NCI-H1694 treated with DMSO at 0.1 percent for 48 hours (cell line): ENCODE measurements at places on chromosomes 3 and 15.

GRCh38 chr3:128549283-128550112 lies 56.5 kb upstream of the GATA2 start:
- DNase-seq = no peak

GRCh38 chr3:149648525-149648924 lies 9.3 kb downstream of the WWTR1 start:
- DNase-seq = no peak

- no peak for DNase-seq
These were observed 73.5 kb upstream of the DCP1A start for GRCh38 chr3:53420831-53421230.

GRCh38 chr3:44326019-44326418 lies 12.5 kb upstream of the TCAIM start:
- no peak for DNase-seq

- peak; percentile 74 for DNase-seq
These were observed 52.2 kb downstream of the TP53BP1 start for GRCh38 chr15:43440721-43441281.

- DNase-seq = no peak
These were observed 281.3 kb downstream of the CLSTN2 start for GRCh38 chr3:140216249-140216648.

DNA sequence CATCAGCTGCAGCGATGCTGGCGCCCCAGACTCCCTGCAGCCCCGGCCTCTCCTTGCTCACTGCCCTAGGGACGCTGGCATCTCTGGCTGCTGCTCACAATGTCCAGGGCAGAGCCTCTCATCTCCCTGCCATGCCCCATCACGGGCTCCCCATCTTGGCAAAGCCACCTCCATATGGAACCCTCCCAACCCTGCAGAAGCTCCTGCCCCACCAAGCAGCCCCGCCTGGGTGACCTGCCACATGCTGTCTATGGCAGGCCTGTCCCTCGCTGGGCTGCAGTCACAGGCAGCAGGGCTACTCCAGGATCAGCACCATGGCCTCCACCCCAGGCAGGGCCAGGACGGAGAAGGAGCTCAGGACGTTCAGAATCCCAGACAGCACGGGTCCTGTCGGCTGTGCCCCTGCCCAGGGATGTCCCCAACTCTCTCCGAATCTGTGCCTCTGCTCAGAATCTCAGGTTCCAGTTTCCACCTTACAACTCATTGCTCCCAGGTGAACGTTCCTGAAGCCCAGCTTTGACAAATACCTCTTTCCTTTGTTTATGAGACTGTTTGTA lies 58.4 kb downstream of the PLXNA1 start:
- DNase-seq = no peak

- no peak for DNase-seq
These were observed 65.2 kb downstream of the TPRA1 start for GRCh38 chr3:127525373-127525772.

DNA sequence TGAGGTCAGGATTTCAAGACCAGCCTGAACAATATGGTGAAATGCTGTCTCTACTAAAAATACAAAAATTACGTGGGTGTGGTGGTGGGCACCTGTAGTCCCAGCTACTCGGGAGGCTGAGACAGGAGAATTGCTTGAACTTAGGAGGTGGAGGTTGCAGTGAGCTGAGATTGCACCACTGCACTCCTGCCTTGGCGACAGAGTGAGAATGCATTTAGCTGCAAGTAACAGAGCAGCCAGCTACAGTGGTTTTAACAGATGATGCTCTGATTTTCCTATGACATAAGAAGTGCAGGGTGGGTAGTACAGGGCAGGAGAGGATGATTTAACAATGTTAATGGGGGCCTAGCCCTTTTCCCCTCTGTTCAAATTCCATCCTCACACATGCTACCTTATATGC lies 267.9 kb downstream of the RPLP1 start:
- DNase-seq = no peak
